Cerebellar cortex (tissue), 1 donor: ENCODE measurements at places on chromosomes 13 and 19.

DNA sequence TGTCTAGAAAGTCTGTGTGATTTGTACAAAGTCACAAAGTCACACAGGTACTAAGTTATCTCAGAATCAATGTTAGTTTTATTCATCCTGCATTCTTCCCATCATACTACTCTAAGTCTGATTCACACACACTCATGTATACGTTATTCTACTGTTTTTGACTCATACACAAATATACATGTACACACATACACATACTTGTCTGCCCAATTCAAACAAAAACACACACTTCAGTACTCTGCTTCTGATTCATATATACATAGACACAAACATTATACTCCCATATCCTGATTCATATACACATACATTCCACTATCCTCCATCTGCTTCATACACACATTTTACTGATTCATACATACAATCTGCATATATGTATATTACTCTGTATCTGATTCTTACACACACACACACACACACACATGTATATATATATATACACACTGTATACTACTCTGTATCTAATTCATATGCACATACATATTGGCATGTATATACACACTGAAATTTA is 69.3 kb downstream of the KLF12 start:
- no peak for DNase-seq

DNA sequence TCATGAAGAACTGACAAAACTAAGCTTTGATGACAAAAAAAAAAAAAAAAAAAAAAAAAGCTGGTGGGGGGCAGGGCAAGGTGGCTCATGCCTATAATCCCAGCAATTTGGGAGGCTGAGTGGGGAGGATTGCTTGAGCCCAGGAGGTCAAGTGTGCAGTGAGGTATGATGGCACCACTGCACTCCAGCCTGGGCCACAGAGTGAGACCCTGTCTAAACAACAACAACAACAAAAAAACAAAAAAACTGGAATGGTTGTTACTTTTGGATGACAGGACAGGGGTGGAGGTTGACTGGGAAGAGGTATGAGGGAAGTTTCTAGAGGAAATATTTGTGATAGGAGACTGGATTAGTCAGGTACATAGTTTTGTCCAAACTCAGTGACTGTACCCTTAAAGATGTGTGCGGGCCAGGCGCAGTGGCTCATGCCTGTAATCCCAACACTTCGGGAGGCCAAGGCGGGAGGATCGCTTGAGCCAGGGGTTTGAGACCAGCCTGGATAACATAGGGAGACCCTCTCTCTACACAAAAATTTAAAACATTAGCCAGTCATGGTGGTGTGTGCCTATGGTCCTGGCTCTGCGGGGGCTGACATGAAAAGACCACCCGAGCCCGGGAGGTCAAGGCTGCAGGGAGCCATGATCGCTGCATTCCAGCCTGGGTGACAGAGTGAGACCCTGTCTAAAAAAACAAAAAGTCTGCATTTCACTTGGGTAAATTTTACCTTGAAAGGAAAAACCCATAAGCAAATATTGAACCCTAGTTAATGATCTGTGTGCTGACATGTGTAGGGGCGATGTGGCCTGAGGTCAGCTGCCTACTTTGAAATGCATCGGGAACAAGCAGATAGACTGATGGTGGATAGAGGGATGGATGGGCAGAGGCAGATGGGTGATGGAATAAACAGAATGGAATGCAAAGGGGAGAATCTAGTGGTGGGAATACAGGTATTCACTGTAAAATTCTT is 37.0 kb downstream of the CERS4 start:
- DNase-seq, result no peak

GRCh38 chr13:98797456-98797855 is 45.0 kb upstream of the SLC15A1 start:
- DNase-seq, result no peak

- DNase-seq, result no peak
Measured at GRCh38 chr13:34103854-34104253, 285.9 kb downstream of the RFC3 start.

- no peak for DNase-seq
Measured at GRCh38 chr13:113981611-113982295, 7.9 kb upstream of the C13orf46 start.

GRCh38 chr19:7582446-7582845 is 13.2 kb upstream of the CAMSAP3 start:
- no peak for DNase-seq

DNA sequence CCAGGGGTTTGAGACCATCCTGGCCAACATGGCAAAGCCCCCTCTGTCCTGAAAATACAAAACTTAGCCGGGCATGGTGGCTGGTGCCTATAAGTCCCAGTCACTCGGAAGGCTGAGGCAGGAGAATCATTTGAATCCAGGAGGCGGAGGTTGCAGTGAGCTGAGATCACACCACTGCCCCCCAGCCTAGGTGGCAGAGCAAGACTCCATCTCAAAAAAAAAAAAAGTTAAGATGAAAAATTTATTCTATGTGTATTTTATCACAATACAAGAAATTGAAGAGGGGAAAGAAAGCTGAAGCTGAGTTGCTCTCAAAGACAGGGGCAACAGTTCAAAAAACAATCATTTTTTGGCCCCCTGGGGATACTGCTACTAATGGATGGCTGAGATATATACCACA is 31.1 kb downstream of the INSR start:
- no peak for DNase-seq

DNA sequence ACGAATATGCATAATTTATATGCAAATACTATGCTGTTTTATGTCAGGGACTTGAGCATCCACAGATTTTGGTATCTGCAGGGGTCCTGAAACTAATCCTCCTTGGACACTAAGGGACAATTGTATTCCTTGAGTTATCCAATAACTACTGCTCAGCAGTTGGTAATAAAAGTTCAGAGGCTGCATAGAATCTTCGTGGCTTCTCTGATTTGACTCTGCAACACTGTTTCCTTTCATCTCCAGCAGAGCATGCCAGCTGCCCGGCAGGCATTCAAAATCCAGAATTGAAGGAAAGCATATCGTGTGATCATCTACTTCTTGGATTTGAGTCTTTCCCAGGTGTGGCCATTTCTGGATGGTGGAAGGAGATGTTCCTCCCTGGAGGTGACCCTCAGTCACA is 64.5 kb upstream of the MRI1 start:
- DNase-seq, result no peak
